ENCODE measurements at places on chromosomes 6 and 20.

DNA sequence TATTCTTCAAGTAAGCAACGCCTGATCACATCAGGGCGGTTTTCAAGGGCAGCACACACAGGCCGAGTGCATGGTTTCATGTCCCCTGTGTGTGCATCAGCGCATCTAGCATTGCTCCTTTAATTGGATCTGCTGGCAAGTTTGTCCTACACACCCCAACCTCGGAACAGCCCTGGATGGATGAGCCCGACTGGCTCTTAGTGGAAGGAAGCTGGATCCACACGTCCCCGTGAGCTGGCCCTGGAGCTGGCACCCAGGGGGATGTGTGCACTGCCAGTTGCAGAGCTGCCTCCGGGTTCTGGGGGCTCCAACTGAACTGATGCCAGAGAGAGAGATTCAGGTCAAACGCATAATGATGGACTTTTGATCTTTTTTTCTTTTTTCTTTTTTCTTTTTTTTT, 39.2 kb upstream of the QKI start:
- no peak for DNase-seq

DNA sequence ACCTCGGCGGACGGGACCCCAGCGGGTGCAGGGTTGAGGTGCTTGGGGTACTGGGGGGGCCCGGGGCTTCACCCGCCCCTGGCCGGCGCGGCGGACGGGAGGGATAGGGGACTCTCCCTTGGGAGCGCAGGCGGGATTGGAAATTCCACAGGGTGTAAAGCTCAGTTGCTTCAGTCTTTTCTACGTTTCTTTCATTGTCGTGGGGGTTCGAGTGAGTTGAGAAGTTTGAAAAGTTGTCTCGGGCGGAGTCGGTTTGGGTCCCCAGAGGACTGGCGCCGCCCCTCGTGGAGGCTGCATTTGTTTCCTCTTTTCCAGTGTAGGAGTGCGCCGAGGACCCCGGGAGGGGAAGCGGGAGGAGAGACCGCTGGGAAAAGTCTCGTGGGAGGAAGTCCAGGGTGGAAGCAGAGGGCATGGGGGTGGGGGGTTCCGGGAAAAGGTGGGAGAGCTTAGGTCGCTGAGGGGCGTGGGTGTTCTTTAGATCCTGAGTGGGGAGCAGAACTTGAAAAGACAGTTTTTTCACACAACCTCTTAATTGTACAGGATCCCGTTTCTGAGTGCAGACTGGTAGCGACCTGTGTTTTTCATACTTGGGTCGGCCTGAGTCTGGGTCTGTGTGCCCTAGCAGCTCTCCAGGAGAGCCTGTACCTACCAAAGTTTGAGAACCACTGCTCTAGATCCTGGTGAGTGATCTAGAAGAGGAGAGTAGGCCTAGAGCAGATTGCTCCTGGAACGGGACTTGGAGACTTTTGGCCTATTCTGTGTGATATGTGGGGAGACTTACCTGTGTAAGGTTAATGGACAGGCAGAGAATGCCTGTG, 495 bp downstream of the FAM83B start:
- no peak for DNase-seq

- no peak for DNase-seq
Observed at GRCh38 chr6:13545885-13546284, 28.5 kb upstream of the SIRT5 start.

DNA sequence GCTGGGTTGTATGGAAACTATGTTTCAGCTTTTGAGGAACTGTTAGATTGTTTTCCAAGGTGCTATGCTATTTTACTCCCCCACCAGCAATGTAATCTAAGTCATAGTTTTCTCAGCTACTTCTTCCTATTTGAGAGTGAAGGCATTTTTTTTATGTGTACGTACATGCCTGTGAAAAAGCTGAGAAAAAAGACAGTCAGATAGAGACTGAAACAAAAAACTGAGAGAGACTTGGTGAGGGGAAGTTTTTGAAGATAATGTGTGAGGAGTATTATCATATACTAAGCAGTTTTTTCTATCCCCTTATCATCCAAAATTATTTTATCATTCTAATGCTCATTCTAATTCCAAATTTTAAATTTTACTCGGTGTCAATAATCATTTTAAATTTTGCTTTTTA, 780.0 kb downstream of the BCKDHB start:
- no peak for DNase-seq

GRCh38 chr6:163782436-163783003, 368.0 kb downstream of the QKI start:
- DNase-seq, result no peak

GRCh38 chr6:142417331-142417750, 115.5 kb downstream of the ADGRG6 start:
- DNase-seq, result peak; percentile 53

DNA sequence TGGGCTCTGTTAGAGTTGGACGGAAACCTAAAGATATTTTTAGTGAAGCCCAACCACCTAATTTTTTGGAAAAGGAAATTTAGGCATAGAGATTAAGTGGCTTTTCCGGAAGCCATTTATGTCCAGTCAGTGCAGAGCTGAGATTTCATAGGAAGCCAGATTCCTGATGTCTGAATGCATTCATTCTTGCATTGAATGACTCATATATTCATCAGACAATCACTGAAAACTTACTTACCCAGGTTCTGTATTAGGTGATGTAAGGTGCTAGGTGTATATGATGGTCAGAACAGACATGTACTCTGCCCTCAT, 4.1 kb downstream of the SH3BGRL2 start:
- DNase-seq, result peak; percentile 48

DNA sequence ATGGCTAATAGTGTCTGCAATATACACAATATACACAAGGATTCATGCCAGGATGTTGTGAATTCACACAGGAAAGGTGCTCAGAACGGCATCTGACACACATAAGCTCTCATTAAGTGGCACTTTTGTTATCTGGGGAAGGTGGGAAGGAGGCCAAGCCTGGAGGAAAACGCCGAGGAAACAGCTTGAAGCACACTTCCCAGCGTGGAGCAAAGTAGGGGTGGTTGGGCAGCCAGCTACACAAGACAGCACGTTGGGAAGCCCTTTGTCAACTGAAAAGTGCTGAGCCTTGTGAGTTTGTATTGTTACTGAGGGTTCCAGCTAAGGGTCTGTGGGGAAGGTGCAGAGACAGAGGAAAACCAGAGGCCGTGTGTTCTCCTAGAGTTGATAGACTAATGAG, 181.0 kb downstream of the ZMYND8 start:
- DNase-seq, result no peak

DNA sequence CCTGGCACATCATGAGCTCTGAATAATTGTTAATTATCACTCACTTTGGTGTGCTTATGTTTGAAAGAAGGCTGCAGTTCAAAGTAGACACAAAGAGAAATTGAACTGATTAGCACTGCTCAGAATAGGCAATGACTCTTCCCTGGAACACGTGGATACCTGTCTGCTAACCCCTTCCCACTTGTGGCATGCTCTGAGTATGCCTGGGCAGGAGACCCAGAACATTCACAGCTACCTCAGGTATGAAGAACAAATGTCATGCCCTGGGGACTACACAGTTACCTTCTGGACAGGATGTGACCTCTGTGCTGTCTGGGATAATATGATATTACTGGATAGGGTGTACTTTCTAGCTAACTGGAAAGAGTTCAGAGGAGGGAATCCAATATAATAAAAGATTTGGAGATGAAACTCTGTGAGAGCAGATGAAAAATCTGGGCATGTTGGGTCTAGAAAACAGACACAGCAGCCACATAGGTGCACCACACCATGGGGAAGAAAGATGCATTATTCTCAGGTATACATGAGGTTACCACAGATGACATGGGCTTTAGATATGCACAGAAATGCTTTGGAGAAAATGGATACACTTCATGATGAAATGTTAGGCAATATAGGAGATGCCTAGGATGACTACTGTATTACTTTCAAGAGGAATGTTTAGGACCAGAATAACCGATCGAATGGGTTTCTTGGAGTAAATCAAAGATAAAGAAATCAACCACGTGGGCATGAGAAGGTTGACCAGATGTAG, 324.2 kb upstream of the PREP start:
- DNase-seq, result peak; percentile 16

- DNase-seq, result no peak
Observed at GRCh38 chr6:170292407-170293158, 1.7 kb upstream of the DLL1 start.

GRCh38 chr6:37313723-37314486, 39.9 kb upstream of the RNF8 start:
- DNase-seq, result no peak

GRCh38 chr20:62822788-62823651, 6.2 kb downstream of the COL9A3 start:
- no peak for DNase-seq

DNA sequence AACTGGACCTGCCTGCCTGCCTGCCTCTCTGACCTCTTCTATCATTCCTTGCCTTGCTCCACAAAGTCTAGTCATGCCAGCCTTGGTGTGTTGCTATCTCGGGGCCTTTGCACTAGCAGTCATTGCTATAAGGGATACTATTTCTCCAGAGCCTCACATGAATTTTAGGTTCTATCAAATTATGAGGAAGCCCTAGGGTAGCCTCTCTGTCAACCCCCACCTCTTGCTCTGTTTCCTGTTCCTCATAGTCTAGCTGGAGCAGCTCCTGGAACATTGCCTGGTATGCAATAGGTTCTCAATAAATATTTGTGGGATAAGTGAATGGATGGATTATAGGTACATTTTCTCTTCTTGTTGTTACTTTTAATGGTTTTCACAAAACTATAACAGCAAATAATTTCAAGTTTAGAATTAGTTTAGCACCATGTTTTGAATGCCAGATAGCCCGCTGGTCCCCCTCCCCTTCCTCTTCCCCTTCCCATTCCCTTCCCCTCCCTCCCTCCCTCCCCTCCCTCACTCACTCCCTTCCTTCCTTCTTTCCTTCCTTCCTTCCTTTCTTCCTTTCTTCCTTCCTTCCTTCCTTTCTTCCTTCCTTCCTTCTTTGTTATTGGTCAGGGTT, 46.9 kb upstream of the DTNBP1 start:
- DNase-seq, result no peak

GRCh38 chr6:15839969-15840541, 177.2 kb upstream of the DTNBP1 start:
- no peak for DNase-seq

DNA sequence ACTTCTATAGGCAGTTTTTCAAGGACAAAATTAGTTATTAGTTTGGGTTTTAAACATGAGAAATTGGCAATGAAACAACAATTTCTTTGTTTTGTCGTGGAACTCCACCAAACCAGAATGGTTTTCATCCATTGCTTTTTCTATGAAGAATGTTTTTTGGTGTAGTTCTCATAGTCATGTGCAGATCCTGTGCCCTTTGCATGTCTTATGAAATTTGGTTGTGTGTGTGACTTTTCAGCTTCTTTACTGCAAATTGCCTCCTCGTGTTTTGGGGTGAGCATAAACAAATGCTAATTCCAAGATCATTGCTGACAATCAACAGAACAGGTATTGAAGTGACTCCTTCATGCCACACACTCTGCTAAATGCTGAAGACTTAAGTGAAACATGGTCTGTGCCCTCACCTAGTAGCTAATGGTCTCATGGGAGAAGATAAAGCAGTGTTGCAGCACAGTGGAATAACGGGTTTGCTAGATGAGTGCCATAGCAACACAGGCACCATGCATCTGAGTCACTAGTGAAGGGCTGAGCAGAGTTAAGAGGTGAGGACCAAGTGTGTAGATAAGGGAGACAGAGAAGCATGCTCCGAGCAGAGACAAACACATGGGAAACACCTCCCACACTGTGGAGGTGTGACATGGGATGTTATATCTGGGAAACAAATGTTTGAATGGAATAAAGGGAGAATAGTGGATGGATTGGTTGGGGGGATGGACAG, 120.0 kb downstream of the SLC16A10 start:
- no peak for DNase-seq

DNA sequence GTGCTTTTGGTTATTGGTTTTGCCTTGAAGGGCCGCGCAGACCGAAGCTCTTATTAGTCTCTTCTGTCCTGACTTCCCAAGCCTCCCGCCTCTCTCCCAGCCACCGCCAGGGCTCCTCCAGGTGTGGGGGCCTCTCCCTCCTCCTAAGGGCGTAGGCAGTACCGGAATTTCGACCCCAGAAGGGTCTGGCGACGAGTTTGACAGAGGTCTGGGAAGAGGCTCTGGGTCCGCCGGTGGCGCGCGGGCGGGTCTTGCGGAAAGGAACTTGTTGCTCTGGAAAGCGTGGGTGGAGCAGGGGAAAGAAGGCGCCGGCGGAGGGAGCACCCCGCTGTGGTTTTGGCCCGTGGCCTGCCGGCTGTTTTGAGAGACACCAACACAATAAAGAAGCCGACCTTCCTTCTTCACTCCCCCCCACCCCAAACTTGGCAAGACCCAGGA, 1.8 kb downstream of the PCSK2 start:
- DNase-seq, result no peak

- no peak for DNase-seq
Observed at GRCh38 chr6:43761666-43762409, 8.2 kb upstream of the VEGFA start.

DNA sequence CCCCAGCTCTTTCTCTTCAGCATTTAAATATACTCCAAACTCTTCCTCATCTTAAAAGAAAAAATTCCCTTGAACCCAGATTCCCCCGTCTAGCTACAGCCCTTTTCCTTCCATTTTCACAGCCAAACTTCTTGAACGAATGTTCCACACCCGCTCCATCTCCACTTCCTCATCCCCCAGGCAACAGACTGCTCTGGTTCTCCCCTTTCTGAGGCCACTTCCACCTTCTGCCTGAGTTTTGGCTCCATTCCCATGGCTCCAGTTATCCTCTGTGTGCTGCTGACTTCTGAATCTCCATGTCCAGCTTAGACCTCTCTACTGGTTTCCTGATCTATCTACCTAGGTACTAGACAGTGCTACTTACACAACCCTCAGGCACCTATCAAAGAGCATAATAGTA, 106.4 kb downstream of the RALGAPA2 start:
- no peak for DNase-seq

- no peak for DNase-seq
Observed at GRCh38 chr6:91480402-91480801, 893.5 kb upstream of the MAP3K7 start.

GRCh38 chr6:88825856-88826255, 137.6 kb downstream of the RNGTT start:
- DNase-seq, result no peak

GRCh38 chr6:9612489-9612888, 802.4 kb downstream of the TFAP2A start:
- peak; percentile 33 for DNase-seq

GRCh38 chr20:49610691-49611538, 43.0 kb upstream of the PTGIS start:
- DNase-seq, result no peak

- DNase-seq, result no peak
Observed at GRCh38 chr6:85936916-85937315, 294.2 kb upstream of the SYNCRIP start.
